ENCODE measurements at places on chromosomes 7 and 10. TPM values are rescaled to one million over a fixed set of nuclear protein-coding genes. Genes with fewer than 3 reads are reported as not detected.

DNA sequence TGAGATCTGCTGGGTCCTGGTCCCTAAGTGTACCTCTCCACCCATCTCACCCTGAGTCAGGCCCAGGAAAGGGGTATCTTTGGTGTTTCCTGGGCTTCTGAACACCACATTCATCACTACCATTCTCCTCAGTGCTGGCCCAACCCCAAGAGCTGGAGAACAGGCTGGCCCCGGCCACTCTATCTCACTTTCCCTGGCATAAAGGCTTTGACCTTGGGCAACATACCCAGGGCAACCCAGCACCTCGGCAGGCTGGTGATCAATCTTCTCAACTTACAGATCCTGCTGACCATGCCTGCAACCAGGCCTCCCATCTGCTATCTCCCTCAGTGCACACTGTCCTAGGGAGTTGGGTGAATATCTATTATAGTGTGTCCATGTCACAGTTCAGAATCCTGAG is 2.1 kb downstream of the VSIR start:
- no peak for DNase-seq

DNA sequence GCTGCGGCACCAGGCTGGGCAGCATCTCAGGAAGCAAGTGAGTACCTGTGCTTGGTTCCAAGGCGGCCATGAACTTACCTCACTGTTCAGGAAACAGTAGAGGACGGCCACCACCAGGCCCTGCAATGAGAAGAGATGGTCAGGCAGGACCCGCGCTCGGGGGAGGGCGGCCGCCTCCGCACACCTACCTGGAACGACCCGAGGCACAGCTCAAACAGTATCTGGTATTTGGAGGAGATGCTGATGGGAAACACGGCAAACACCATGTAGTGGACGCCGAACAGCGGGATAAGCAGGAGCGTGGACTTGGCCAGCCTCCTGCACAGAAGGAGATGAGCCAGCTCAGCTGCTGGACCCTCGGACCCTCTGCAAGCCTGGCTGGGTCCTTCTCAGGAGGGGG is 112.9 kb downstream of the VIPR2 start:
- peak; percentile 6 for DNase-seq

DNA sequence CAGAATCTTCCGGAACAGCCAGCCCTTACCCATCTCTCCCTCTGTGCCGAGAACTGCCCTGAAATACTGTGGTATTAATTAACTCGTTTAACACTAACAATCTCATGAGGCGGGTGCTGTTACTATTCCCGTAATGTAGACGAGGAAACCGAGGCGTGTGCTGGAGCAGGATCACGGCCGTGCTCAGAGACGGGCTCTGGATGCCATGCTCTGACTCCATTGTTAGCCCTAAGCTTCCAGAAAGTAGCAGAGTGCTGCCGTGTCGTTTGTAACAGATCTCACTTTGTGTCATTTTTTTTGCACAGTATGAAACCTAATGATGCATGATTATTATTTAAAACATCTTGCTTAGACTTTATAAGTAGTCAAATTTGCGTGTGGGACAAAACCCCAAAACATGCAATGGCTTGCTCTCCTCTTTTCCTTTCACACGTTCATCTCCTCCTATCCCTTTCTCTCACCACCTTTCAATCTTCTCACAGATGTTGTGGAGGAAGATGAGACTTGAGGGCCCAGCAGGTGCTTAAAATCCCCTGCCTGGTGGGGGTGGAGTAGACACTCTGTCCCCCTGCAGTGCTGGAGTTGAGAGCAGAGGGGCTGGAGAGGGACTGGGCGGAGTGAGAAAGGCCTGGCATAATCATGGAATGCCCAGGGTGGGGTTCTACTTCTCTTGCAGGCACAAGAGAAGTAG is 482 bp upstream of the ACTR3C start:
- DNase-seq: no peak

- DNase-seq: no peak
Measured at GRCh38 chr10:77195101-77195500, 442.5 kb downstream of the KCNMA1 start.

GRCh38 chr10:46234026-46234425 is 52.8 kb upstream of the ANTXRL start:
- DNase-seq: no peak

GRCh38 chr7:1844336-1844950 is 174.4 kb downstream of the ELFN1 start:
- DNase-seq: no peak

DNA sequence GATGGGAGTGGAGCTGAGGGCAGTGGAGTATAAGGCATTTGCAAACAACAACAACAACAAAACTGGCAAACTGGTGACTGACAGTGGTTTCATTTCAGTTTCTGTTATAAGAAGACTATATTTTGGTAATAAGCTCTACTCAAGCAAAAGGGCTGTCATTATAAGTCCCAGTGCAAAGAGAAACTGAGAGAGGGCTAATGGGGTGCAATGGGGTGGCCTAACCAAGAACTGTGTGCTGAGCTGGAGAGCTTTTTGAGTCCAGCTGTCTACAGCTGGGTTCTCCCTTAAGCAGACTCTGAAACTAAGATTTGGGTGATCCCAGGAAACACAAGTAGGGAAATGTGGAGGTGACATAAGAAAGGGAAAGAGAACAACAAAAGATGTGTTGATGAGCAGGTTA is 439.3 kb downstream of the ADRA2A start:
- no peak for DNase-seq

DNA sequence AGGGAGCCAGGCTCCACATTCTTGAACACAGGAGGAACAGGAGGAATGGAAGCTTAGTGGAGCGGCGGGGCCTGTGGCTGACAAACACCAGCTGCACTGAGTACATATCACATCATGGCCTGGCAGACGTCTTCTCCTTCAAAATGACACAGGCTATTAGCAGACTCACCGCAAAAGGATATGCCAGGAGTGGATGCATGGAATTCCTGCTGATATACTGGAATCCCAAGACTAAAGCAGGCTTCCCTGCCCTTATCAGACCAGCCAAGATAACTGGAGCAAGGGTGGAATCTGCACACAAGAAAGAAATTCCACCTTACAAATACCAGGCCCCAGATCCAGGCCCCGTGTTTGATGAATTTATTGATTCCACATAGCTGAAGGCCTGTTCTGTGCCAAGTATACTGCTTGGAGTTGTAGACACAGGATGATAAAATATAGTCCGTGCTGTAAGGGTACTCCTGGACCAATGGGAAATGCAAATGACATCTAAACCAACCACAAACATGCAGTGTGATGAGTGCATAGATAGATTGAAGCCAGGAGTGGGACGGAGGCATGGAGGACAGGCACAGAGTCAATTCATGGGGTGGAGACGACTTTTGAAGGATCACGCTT is 480.5 kb upstream of the ZMIZ1 start:
- peak; percentile 32 for DNase-seq

DNA sequence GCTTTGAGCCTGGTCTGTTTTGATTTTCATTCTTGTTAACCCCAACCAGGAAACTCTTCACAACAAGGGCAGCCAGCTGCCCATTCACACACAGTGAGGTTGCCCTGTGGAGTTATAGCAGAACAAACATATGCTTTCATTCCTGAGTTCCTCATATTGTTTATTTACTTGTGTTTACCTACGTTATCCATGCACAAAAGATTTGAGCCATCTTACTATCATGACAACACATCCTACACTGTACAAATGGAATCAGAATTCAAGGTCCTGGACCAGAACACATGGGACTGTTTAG is 21.7 kb upstream of the BMPER start:
- DNase-seq: no peak

DNA sequence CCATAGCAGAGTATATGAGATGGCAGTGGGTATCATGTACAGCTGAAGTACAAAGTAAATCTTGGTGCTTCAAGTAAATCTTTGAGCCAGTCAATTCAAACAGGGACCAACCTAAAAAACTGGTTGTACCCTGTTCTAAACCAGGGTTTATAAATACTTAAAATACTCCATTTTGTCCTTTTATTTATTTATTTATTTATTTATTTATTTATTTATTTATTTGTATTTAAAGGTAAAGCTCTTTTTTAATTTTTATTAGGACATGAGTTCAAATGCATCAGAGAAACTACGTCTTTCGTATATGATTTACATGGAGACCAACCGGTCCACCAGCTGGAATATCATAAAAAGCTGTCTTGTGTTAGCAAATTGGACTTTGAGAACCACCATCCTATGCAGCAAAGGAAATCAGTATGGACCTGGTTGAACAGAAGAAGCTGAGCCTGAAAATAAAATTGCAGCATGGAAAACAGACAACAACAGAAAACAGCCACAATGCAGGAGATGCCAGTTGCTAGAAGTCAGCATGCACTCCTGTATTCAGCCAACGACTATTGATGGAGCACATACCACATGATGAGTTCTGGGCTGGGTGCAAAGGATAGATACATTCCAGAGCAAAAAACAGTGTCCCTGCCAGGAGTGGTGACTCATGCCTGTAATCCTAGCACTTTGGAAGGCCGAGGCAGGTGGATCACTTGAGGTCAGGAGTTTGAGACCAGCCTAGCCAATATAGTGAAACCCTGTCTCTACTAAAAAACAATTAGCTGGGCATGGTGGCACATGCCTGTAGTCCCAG is 60.0 kb downstream of the PLXNA4 start:
- no peak for DNase-seq

FAM221A gene
- total RNA-seq: 7.5 TPM

NPSR1 gene
- 9.7 TPM for total RNA-seq

ACSM6 gene
- not detected for total RNA-seq

POU6F2 gene
- total RNA-seq: not detected

INHBA gene
- not detected for total RNA-seq

ABCB4 gene
- 2.5 TPM for total RNA-seq

PNLIP gene
- total RNA-seq: not detected
